ENCODE measurements at places on chromosomes 16 and 17.

- peak; percentile 81 for DNase-seq
Observed at GRCh38 chr17:79991140-79991923, 44.3 kb downstream of the TBC1D16 start.

DNA sequence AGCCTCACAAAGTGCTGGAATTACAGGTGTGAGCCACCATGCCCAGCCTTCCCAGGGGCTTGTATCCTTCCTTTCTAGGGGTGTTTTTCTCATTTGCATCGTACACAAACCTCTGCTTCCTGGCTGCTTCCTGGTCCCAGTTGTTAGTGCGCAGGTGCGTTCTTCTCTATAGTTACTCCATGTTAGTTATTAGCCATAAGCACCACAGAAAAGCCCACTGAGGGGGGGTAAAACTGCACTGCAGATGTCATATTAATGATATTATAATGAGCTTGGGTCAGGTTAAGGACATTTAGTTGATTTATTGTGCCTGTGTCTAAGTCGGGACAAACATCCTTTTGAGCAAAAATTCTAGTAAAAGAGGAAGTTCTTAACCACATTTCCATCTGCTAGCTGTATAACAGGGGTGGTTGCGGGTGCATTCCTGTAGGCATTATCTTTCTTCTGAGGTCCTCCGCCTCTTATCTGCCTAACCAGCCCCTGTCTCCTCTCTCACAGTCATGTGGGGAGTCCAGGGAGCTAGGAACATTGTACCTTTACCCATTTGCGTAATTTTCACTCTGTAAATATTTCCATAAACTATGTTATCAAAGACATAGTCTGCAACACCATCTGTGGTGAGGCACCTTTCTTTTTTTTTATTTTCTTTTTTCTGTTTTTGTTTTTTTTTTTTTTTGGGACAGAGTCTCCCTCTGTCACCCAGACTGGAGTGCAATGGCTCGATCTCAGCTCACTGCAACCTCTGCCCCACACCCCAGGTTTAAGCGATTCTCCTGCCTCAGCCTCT, 23.6 kb upstream of the ATF7IP2 start:
- no peak for DNase-seq

- no peak for DNase-seq
Observed at GRCh38 chr17:60817192-60817591, 139.5 kb downstream of the BCAS3 start.

DNA sequence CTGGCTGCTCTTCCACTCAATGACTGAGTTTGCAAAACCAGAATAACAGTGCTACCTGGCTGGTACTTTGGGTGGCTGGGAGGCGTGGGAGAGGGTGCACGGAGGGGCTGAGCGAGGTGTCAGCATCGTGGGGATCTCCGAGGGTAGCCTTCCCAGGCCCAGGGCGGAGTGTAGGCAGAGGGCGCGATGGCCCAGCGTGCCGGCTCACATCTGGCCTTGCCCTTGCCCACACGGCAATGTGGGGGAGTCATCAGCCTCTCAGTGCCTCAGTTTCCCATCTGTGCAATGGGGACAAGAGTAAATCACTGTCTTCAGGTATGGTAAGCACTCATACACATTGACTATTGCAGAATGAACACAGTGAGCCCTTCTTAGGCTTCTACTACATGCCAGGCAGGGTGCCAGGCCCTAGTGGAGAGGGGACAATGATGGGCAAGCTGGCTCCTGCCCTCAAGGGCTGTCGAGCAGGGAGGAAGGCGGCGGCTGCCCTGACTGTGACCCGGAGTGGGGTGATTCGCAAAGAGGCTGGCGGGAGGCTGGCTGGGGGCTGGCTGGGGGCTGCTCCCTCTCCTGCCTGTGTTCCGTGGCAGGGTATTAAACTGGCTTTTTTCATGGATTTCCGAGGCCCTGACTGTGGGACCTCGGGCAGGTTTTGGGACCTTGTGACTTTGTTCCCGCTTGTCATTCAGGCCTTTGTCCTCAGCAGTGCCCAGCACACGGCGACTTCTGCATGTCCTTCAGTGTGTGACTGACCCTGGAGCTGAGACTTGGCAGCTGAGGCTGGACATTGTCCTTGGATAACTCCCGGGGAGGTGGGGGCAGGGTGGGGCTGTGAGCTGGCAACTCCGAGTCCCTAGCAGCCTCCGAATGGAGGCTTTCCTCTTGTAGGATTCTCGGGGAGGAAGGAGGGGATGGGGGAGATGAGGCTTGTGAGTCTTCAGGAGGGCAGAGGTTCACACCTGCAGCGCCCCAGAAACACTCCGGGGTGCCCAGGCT, 243.1 kb downstream of the SEC14L1 start:
- no peak for DNase-seq

DNA sequence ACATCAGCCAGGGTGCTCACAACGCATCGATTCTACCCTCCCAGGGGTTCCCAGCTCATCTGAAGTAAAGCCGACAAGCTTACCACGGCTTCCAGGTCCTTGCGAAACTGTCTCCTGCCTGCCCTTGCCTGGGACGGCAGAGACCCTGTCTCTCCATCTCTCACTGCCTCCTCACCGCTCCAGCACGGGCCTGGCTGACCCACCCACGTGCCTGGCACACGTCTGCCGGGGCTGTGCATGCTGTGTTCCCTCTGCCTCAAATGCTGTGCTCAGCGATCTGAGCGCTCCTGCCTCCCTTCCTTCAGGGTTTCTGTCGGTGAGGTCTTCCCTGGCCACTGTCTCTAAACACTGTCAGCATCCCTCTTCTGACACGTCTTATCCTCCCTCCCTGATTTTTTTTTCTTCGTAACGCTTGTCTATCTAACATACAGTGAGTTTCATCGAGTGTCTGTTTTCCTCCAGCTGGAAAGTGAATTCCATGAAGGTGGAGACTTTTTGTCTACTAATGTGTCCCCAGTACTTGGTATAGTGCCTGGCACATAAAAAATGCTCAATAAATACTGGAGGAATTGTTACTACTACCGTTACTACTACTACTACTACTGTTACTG, 208.4 kb downstream of the IRF8 start:
- DNase-seq, result no peak

DNA sequence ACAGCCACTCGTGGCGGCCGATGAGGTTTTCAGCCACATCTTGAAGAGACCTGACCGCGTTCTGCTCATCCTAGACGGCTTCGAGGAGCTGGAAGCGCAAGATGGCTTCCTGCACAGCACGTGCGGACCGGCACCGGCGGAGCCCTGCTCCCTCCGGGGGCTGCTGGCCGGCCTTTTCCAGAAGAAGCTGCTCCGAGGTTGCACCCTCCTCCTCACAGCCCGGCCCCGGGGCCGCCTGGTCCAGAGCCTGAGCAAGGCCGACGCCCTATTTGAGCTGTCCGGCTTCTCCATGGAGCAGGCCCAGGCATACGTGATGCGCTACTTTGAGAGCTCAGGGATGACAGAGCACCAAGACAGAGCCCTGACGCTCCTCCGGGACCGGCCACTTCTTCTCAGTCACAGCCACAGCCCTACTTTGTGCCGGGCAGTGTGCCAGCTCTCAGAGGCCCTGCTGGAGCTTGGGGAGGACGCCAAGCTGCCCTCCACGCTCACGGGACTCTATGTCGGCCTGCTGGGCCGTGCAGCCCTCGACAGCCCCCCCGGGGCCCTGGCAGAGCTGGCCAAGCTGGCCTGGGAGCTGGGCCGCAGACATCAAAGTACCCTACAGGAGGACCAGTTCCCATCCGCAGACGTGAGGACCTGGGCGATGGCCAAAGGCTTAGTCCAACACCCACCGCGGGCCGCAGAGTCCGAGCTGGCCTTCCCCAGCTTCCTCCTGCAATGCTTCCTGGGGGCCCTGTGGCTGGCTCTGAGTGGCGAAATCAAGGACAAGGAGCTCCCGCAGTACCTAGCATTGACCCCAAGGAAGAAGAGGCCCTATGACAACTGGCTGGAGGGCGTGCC, 30.1 kb downstream of the CIITA start:
- DNase-seq, result peak; percentile 22

DNA sequence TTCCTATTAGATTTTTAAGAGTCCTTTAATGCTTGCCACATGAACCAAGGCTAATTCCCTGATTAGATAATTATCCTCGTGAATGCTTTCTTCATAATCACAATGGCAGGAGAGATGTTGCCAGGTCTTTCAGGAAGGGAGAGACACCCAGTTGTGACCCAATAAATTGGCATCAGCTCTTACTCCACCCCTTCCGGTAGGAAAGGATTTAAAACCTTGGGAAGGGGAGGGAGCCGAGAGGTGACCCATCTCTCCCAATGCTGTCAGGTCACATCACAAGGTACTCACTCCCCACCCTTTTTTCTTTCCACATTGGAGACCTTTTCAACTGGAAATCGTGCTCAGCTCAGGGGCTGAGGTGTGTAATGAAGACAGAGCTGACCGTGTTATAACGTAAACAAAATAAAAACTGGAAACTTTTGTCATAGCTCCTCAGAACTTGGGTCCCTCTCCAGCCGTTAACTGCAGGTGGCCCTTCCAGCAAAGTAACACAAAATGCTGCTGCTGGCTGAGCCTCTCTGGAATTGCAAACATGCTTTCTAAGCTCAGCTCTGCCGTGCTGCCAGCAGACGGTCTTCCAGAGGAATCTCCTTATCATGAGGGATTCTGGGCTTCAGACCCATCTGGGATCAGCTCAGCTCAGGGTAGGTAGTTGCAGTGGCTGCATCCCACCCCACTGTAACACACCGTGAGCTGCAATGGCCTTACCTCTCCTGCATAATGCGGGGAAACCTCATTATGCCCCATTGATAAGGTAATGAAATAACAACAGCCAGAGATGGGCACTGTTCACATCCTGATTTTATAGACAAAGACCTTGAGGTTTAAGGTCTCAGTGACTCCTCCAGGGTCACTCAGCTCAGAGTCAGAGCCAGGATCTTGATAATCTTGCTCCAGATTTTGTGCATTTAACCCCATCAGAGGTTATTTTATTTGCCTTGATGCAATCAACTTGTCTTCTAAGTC, 15.6 kb downstream of the TMEM100 start:
- no peak for DNase-seq

DNA sequence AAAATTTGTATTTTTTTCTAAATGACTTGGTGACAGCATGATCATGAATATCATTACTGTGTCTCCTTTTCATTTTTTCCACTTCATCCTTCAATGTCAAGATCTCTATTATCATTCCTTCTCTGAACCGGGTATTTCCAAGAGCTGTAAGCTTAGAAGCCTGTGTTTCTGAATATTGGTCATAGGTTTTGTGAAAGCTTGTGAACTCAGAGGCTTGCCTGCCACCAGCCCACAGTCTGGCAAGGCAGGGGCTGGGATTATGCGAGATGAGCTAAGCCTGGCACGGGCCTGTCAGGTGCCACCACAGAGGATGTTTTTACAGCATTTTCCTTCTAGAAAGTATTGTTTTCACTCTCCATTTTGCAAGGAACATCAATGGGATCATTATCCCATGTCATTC, 92.8 kb downstream of the MYH10 start:
- DNase-seq, result no peak

DNA sequence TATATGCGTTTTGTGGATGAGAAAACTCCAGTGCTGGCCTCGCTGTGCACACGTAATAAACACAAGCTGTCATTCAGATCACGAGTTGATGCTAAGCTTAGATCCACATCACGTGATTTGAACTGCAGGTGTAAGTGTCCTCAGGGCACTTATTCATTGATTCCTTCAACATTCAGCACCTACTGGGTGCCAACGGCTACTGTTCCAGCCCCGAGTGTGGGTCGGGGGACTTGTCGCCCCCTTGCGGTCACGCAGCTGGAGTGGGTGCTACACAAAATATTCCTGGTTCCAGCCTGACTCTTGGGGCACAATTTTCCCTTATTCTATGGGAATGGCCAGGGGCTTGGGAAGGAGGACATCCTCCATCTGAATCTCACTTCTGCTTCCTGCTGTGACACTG, 29.9 kb upstream of the GINS2 start:
- DNase-seq, result no peak

GRCh38 chr16:66676599-66676998, 19.9 kb downstream of the CMTM4 start:
- DNase-seq, result no peak

DNA sequence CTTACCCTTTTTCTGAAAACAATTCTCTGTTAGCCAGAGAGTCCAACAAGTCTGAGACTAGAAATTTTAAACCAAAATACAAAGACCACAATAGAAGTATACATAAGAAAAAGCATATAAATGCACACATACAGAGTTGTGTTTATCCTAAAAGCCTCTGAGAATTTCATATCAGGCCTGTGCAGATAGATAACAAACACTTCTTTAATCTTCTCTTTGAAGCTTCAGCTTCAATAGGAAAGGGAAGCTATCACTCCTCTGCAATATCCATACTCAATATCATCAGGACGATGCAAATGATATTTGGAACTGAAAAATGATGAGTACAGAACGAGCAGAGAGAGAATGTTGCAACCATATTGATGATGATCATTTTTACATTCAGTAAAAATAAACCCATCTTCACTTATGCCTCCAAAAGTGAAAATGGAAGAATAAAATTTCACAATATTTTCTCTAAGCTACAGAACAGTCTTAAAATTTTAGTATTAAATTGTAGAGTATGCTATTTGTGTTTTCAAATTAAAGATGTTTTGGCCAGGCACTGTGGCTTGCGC, 61.6 kb downstream of the SKAP1 start:
- DNase-seq, result no peak

- no peak for DNase-seq
Observed at GRCh38 chr16:49876716-49877129, 20.8 kb upstream of the ZNF423 start.

GRCh38 chr17:64084086-64084939, 45.6 kb downstream of the ERN1 start:
- DNase-seq, result no peak

GRCh38 chr17:75084039-75084660, 3.6 kb upstream of the SLC16A5 start:
- DNase-seq, result no peak

GRCh38 chr17:53058031-53058430, 764.7 kb upstream of the KIF2B start:
- no peak for DNase-seq

DNA sequence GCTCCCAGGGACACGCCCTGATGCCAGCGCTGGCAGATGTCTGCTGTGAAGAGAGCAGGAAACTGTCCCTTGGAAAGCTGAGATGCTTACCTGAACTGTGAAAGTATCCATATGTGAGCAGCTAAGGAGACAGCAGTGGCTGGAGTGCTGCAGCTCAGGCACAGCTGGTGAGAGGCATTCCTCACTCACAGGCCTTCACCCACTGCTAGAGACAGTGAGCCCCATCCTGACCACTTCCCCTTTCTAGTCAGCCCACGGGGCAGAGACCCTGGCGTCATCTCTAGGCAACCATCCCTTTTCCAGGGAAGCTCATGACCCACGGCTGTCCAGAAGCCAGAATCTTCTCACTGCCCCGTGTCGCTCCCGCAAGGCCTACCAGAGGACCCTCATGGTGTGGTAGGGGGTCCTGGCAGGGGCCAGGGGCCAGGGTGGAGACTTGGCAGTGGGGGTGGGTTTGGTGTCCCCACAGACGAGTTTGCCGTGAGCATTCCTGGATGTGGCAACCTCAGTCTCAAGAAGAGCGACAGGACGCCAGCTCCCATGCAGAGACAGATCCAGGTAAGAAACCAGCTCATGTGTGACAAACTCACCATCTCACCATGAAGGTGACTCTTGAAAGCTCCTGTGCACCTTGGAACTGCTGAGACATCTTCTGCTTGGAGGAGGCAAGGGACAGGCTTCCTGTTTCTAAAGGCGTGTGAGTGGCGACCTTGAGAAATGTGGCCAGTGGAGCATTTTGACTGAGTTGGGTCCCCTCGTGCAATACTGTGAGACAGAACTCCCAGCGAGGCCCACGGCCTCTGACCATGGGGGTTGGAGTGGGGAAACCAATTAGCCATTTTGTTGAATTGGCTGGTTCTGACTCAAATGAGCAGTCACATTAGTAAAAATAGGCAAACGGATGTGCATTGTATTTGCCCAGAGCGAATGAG, at the start of gene SCIMP:
TSS of gene SCIMP (minus strand) at position 216 of the 932 bp plus-strand sequence. CDS start at position 111, 105 bp downstream.
- DNase-seq, result peak; percentile 41

- DNase-seq, result no peak
Observed at GRCh38 chr17:37490638-37491614, 1.2 kb downstream of the DUSP14 start.

GRCh38 chr17:59437791-59438281, 106.4 kb downstream of the YPEL2 start:
- no peak for DNase-seq
